ENCODE measurements at places on chromosomes 2 and 18. TPM values are rescaled to one million over a fixed set of nuclear protein-coding genes. Genes with fewer than 3 reads are reported as not detected.

Gene ATP9B
- total RNA-seq, result 113 TPM

Gene DCAF17
- 29.2 TPM for total RNA-seq

GRCh38 chr2:43105586-43106558 lies 120.5 kb downstream of the ZFP36L2 start:
- DNase-seq, result peak; percentile 41

DNA sequence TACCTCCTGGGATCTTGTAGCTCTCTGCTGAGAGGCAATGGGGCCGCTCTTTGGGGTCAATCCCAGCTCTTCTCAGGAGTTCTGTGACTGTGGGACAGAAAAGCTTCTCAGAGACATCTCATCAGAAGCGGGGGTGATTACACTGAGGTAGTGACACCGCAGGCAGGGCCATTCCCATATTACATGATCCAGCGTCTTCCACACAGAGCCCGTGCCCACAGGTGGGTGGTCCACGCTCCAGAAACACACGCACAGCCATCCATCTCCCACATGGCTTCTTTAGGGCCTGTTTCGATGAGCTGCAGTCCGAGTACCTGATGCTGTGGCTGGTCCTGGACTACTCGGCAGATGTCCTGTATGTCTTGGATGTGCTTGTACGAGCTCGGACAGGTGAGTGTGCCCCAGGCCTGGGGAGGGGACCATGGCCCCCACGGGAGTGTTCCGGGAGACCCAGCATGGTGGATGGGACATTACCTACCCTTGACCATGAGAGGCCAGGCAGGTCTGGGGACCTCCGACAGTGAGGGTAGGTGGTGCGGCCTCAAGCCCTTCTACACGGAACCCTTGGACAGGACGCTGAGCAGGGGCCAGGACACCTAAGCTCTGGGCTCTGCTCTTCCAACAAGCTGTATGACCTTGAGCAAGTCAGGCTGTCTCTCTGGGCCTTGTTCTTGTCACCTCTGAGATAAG lies 45.5 kb downstream of the CNGA3 start:
- no peak for DNase-seq

GRCh38 chr2:223101340-223102039 lies 49.5 kb downstream of the KCNE4 start:
- no peak for DNase-seq

GRCh38 chr2:229340086-229340760 lies 69.1 kb upstream of the PID1 start:
- DNase-seq, result no peak

DNA sequence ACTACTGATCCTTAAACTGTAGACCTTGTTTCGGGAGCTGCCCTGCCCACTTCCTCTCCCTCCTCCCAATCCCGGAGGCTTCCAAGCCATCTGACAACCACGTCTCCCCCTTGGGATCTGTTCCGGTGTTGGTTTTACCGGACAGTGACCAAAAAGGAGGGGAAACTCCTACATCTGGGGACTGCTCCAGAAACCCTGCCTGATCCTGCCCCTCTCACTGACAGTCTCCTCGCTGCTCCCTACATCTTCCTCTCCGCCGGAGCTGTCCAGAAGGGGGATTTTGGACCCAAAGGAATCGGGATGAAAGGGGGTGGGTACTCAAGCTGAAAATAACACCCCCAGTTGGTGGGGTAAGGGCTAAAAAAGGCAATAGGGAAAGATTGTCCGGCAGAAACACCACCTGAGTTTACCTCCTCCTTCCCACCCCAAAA lies 1.5 kb downstream of the INO80D start:
- DNase-seq, result peak; percentile 88

DNA sequence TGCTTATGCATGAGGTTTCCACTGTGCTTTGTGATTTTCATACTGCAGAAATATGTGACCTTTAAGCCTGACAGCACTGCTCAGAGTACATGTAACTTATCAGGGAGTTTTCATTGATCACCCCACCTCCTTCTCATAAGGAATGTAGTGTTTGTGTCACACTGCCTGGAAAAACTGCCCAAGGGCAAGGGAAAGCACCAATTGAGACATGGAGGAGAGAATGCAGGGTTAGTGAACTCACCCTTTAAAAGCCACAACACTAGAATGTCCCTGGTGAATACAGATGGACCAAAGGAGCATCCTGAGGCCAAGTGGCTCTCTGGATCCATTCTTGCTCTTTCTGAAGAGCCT lies 147.2 kb upstream of the SPATS2L start:
- no peak for DNase-seq

Data from testis (tissue), 5 donors.